ENCODE measurements at places on chromosomes 4 and X.

GRCh38 chr4:16952462-16952871, 54.0 kb upstream of the LDB2 start:
- no peak for DNase-seq

GRCh38 chr4:23084559-23085248, 392.0 kb downstream of the GBA3 start:
- DNase-seq = no peak

DNA sequence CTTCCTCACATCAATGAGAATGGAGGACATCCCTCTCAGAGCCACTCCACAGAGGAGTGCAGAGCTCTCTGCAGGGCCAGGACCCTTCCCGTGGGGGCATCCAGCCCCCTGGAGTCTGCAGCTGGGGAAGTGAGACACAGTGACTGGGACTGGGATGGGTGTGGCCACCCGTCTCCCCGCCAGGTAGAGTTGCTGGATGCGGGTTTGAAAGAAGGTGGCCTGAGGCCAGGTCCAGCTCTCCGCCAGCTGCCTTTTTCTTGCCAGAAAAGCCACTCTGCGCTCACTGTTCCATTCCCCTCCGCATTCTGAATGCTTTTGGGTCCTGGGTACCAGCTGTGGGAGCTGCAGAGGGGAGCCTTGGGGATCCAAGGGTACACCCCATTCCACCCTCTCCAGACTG, 82.6 kb downstream of the ABLIM2 start:
- no peak for DNase-seq

GRCh38 chrX:32985544-32985943, 225.8 kb downstream of the DMD start:
- no peak for DNase-seq

- no peak for DNase-seq
Observed at GRCh38 chrX:137278825-137279224, 245.0 kb upstream of the GPR101 start.

DNA sequence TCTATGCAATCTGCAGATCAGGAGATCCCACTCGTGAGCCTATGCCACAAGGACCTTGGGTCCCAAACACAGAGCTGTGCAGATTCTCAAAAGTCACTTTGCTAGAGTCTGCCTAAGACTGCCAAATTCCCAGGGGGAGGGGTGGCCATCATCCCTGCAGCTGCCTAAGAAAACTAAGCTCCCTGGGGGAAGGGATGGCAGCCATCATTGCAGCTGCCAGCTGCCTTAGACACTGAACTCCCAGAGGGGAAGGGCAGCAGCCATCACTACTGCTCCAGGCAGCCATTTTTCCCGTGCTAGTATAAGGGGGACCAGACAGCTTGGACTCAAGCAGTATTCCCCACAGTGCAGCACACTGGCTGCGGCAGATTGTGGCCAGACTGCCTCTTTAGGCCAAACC, 156.9 kb downstream of the NKX6-1 start:
- DNase-seq = no peak

GRCh38 chr4:10671366-10671765, 13.2 kb downstream of the CLNK start:
- no peak for DNase-seq

DNA sequence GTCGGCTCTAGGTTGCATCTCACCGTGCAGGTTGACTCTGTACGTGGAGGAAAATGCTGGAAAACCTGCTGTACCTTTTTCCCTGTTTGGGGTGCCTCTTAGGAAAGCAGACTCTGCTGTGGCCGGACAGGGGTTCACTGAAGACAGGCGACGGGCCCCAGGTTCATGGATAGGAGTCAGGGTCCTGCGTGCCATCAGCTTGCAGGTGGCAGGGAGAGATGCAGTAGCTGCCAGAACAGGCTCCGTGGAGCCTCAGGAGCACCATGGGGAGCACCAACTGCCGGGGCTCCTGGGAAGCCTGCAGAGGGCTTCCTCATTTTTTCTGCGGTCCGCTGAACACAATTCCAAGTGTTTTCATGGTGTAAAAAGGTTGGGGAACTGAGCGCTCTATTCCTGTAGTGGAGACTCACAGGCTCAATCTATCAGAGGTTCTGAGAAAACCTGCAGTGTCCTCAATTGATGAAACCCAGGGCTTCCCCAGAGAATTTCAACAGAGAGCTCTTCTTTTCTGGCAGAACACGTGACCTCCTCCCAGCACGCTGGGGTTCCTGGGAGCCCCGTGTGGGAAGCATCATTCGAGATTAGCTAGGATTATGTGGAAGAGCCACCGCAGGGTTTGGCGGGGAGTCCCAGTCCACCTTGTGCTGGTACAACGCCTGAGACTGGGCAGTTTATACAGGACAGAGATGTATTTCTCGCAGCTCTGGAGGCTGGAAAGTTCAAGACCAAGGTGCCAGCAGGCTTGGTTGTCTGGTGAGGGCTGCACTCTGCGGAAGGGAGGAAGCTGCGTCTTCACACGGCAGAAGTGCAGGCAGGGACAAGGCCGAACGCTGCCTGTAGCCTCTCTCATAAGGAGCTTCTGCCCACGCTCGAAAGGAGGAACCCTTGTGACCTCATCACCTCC, 1.6 kb downstream of the HTRA3 start:
- no peak for DNase-seq

DNA sequence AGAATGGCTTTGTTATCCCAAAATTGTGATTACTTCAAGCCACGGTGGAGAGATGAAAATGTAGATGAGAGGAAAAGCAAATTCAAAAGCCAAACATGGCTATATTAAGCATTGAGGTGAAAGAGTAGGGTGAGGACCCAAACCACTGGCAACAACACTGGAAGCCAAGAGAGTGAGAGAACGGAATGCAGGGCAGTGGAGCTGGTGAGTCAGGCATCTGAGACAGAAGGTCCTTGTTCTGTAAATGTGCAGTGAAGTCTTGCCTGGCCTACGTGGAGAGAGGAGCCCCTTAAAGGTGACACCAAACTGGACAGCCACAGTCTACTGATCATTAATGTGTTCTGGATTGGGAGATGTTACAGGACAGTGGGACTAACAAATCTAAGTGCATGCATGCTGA, 22.8 kb upstream of the SEC24B start:
- DNase-seq = no peak

- DNase-seq = no peak
Observed at GRCh38 chr4:3134201-3134600, 59.7 kb downstream of the HTT start.

DNA sequence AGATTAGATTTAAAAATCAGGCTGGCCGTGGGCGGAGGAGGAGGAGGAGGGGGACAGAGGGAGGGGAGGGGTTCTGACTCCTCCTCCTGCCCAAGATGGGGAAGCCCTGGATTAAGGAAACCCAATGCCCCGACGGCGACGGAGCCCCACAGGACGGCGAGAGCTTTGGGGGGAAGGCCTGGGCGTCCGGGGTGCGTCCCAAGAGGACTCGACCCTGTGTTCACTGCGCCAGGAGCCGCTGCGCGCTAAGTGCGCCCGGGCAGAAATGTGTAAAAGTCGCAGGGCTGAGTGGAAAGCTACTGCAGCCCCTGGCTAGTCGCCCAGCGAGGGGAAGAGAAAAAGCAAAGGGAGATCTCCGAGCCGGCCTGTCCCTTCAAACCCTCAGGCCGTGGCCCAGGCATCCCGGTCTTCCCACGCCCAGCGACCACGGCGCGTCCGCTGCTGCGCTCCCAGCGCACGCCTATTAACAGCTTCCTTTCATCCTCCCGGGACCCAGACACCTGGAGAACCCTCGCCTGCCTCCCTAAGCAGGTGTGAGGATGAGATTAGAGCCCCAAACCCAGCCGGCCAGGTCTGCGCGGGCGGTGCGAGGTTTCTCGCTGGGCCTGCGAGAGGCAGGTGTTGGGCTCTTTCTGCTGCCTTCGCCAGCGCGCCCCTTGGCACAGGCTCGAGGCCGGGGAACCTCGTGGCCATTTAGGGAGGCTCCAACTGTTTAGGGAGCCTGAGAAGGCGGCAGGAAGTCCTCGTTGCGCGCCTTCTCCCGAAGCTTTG, 1.4 kb upstream of the RPS6KA3 start:
- peak; percentile 48 for DNase-seq

- peak; percentile 66 for DNase-seq
Observed at GRCh38 chrX:41491267-41492004, 44.3 kb downstream of the NYX start.

GRCh38 chr4:114078636-114079035, 99.2 kb upstream of the ARSJ start:
- no peak for DNase-seq

GRCh38 chr4:117634716-117635115, 399.6 kb upstream of the NDST3 start:
- DNase-seq = no peak

GRCh38 chr4:155241225-155241624, 32.8 kb downstream of the NPY2R start:
- DNase-seq = no peak

DNA sequence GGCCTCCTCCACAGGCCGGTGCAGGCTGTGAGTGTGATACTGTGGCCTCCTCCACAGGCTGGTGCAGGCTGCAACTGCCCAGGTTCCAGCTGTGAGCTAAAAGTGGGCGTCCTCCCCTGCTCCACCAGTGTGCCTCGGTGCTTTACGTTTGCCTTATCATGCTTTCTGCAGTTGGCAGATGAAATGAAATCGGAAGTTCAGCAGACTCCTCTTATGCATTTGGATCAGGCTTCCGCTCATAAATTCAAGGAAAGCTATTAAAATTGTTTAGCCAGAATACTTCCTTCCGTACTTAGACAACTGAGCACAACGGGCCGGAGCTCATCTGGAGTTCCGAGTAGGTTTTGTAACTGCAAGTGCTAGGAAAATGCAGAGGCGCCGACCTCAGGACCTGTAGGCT, 12.0 kb downstream of the CYP4V2 start:
- DNase-seq = no peak

DNA sequence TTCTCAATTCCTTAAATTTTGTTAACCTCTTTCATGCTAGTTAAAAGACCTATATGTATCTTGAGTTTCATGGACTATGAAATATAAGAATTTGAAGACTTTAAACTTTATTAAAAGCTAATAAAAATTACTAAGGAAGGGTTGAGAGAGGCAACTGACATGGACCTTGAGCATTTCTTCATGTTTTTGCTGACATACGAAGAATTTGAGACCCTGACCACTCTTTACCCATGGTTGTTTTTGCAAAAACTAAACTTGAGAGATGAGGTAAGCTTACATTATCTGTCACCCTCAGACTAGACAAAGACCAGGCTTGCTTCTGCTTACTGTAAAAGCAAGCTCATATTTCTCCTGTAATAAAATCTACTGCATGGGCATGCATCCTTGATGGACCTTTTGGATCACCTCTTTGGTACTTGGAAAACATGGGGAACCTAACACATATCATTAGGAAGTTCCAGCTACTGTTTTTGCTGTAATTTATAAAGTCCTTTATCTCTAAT, 338.2 kb upstream of the PABPC4L start:
- no peak for DNase-seq

GRCh38 chr4:4921077-4921476, 61.6 kb downstream of the MSX1 start:
- DNase-seq = no peak

GRCh38 chr4:62360156-62360545, 1160.0 kb downstream of the ADGRL3 start:
- no peak for DNase-seq

DNA sequence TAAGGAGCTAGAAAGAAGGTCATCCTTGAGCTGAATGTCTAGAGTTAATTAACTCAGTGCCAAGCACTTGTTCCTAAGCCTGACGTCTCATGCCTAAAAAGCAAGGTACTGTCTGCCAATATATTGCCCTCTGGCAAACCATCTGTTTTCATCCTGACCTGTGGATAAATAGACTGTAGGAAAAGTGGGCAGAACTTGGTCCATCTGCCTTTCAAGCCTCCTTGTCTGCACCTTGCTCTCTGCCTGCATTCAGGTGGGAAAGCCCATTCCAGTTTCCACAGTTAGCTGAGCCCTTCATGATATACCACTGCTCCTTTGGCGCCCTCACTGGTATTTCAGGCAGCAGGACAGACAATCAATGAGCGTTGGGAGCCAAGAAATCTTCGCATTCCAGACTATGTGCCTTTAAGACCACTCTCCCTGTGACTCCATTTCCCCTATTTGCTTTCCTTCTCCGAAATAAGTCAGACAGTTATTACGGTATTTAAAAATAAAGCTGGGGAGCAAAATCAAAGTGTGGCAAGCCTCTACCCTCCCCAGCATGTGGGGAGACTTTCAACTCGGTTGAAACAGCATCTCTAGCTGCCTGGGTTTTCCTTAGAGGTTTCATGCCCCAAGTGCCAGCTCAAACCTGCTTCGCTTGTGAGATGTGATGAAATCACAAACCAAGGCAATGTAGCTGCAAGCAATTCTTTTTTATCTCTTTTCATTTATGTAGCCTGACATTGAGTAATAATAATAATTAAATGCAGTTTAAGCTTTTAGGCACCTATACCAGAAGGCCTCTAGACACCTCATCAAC, 2.5 kb upstream of the CCDC149 start:
- no peak for DNase-seq

GRCh38 chr4:38873290-38873944, 5.8 kb downstream of the FAM114A1 start:
- no peak for DNase-seq

- no peak for DNase-seq
Observed at GRCh38 chr4:138843616-138844015, 172.0 kb upstream of the NOCT start.

DNA sequence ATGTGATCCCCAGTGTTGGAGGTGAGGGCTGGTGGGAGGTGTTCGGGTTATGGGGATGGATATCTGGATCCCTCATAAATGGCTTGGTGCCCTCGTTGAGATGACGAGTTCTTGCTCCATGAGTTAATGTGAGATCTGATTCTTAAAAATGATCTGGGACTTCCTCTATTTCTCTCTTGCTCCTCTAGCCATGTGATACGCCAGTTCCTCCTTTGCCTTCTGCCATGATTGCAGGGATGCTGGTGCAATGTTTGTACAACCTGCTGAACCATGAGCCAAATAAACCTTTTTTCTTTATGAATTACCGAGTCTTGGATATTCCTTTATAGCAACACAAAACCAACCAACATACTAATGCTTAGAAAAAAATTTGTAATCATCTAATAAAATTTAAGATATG, 56.6 kb downstream of the STAP1 start:
- DNase-seq = no peak

DNA sequence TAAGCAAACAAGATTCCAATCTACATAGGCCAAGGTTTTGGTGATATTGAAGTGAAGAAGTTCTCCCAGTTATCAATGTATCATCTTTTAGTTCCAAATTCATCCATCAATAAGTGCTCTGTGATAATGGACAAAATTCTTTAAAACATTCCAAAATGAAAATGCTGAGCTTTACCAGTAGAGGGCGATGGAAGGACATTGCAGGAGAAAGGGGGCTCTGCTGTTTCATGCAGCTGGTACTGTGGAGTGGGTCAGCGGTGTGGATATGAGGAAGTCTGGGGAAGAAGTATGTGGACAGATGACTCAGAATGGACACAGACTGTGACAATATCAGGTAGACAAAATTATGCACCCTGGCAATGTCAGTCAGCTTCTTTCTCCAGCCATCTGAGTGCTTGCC, 46.6 kb upstream of the HS6ST2 start:
- DNase-seq = no peak

Measured in CD14-positive monocyte (primary cell).